ENCODE measurements at places on chromosomes 12 and 14.

- no peak for DNase-seq
These were observed 124.5 kb downstream of the GPR65 start for GRCh38 chr14:88129306-88130056.

DNA sequence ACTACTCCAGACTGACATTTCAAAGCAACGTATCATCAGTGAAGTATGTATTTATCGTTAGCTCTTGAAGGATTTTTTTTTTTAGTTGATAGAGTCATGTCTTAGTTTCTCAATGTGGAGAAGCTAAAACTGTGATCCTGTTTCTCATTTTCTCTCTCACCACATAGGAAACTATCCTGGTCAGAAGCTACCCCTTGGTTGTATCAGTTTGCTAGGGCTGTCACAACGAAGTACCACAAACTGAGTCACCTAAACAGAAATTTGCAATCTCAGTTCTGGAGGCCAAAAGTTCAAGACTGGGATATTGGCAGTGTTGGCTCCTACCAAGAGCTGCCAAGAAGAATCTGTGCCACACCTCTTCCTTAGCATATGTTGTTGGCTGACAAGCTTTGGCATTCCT lies 369.1 kb downstream of the RGS6 start:
- no peak for DNase-seq

GRCh38 chr12:2739832-2740641 lies 54.7 kb upstream of the FKBP4 start:
- DNase-seq = no peak

DNA sequence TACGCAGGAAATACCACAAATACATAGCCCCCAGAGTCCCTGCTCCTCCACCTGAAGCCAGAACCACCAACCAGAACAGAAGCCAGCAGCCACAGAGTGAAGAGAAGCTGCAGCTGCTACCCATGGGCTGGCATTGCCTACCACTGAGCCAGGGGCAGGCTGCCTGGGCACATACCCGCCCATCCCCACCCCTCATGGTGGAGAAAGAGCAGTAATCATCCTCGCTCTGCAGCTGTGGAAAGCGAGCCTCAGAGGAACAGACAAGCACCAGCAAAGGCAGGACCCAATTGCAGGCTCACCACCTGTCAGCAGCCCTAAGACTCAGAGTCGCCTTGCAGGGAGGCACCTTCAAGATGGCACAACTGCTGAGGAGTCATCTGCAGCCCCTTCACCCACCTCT lies 11.2 kb upstream of the CD9 start:
- DNase-seq = no peak

GRCh38 chr14:57609192-57610075 lies 115.8 kb upstream of the CCDC198 start:
- no peak for DNase-seq

DNA sequence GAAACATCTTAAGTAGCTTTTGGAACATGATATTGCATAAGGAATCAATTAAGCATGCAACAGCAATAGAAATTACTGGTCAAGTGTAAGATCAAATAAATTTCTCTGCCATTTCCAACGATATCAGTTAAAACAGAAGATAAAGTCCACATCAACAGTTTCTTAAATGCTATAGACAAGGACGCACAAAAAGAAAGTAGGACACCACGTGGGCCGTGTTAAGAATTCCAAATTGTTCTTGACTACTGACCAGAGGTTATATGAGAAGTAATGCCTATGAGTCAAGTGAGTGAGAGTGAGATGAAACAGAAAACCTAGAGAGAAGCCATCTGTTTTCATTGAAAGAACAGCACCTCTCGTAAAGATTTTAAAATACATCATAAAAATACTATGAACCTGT lies 318.2 kb downstream of the TMEM117 start:
- DNase-seq = no peak

GRCh38 chr14:61408498-61408897 lies 87.1 kb downstream of the PRKCH start:
- DNase-seq = no peak

- DNase-seq = no peak
These were observed 5.2 kb downstream of the DPF3 start for GRCh38 chr14:72888636-72889201.

DNA sequence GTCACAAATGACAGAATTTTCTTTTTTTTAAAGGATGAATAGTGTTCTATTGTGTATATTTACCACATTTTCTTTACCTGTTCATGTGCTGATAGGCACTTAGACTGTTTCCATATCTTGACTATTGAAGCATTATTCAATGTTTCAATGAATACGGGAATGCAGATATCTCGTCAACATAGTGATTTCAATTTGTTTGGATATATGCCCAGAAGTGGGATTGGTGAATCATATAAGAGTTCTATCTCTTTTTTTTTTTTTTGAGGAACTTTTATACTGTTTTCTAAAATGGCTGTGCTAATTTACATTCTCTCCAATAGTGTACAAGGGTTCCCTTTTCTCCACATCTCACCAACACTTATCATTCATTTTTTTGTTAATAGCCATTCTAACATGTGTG lies 97.9 kb upstream of the FAR2 start:
- no peak for DNase-seq

DNA sequence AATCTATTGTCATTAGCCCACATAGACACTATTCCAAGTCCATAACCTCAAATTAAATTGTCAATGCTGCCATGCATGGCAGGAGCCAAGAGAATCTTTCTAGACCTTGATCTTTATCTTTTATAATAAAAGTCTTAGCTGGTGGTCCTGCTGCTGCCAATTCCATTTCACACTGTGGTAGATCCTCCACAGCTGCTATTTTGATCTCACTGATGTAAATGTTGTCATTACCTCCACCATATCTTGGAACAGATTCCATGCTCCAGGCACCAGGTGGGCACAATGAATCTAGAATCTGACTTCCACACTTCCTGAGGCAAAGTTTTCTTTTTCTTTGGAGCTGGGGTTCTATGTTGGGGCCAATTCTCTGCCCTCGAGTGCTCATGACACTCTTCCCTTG lies 161.2 kb downstream of the TMTC3 start:
- DNase-seq = no peak

GRCh38 chr12:6925239-6925539 lies 2.6 kb upstream of the ATN1 start:
- DNase-seq = no peak

DNA sequence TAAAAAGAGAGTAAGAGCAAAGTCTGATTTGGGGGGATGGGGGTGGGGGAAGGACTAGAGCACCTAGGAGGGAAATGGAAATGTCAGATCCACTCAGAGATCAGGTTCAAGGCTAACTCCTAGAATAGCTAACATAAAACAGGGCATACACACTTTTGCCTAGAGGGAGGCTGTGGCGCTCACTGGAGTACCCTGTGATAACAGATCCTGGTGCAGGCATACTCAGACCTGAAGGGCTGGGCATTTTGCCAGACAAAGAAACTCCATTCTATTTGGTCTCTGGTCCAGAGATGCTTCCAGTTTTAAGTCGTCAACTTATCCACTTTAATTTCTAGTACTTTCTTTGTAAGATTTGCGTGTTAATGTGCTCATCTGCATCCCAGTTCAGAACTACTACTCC lies 5.8 kb downstream of the CTDSP2 start:
- no peak for DNase-seq

DNA sequence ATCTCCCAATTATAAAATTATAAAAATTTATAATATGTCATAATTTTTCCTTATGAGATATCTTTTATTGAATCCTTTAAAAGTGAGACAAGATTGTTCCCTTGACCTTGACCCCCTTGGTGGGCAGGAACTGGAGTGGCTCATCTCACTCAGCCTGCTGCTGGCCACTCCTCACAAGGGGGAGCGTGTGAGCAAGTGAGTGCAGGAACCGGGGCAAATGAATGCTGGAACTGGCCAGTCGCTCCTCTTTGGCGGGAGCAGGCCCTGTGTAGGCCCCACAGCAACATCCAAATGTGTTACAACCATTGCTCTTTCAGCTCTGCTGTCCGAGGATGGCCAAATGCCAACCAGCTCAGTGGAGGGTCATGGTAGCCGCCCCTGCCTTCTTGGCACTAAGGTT lies 178.8 kb downstream of the ETNK1 start:
- no peak for DNase-seq

- no peak for DNase-seq
These were observed 3.5 kb downstream of the ARL6IP4 start for GRCh38 chr12:122983789-122984515.

DNA sequence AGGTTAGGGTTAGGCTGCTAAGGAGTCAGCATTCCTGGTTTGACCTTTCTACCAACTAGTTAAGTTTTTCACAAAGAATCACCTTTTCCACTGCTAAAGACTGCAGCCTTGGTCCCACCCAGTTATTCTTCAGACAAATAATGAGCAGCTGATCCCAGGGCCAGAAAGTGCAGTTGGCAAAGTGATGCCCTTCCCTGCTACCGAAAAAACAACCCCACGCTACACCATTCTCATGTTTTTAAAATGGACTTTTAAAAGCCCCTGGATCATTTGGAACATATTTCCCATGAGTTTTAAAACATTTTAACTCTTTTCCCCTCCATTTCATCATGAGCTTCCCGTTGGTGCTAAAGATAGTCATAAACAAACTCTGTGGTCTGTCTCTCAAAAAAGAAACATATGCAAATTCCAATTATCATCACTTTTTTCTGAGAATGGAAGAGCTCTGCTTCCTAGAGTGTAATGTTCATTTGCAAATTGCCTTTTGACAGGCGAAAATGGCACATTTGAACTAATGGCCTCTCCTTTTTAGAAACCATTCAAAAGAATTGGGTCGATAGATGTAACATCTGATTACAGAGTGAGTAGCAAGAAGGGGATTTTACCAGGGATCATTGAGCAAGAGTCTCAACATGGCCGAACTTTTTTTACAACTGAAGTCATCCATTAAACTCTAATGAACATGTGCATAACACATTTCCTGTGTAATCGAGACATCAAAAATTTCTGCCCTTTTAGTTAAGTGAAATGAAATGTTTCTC lies 129.3 kb upstream of the RAP1B start:
- DNase-seq = no peak

Data from activated T-cell treated with anti-CD3 and anti-CD28 coated beads for 1 hour (primary cell).